ENCODE measurements at places on chromosomes 16 and 17.

- peak; percentile 61 for DNase-seq
These were observed 9.9 kb downstream of the ZFP90 start for GRCh38 chr16:68548947-68549346.

GRCh38 chr17:4945176-4945943, 3.0 kb downstream of the PFN1 start:
- peak; percentile 61 for DNase-seq

- DNase-seq, result no peak
These were observed 59.7 kb upstream of the DNAJA2 start for GRCh38 chr16:47033176-47033575.

- no peak for DNase-seq
These were observed 82.4 kb downstream of the GOSR1 start for GRCh38 chr17:30559656-30560055.

GRCh38 chr16:4351880-4352279, 759 bp upstream of the PAM16 start:
- DNase-seq, result no peak

GRCh38 chr17:77286641-77287431, 146.1 kb downstream of the SEC14L1 start:
- DNase-seq, result no peak

- no peak for DNase-seq
These were observed 12.0 kb downstream of the ARHGEF15 start for GRCh38 chr17:8322061-8322460.

DNA sequence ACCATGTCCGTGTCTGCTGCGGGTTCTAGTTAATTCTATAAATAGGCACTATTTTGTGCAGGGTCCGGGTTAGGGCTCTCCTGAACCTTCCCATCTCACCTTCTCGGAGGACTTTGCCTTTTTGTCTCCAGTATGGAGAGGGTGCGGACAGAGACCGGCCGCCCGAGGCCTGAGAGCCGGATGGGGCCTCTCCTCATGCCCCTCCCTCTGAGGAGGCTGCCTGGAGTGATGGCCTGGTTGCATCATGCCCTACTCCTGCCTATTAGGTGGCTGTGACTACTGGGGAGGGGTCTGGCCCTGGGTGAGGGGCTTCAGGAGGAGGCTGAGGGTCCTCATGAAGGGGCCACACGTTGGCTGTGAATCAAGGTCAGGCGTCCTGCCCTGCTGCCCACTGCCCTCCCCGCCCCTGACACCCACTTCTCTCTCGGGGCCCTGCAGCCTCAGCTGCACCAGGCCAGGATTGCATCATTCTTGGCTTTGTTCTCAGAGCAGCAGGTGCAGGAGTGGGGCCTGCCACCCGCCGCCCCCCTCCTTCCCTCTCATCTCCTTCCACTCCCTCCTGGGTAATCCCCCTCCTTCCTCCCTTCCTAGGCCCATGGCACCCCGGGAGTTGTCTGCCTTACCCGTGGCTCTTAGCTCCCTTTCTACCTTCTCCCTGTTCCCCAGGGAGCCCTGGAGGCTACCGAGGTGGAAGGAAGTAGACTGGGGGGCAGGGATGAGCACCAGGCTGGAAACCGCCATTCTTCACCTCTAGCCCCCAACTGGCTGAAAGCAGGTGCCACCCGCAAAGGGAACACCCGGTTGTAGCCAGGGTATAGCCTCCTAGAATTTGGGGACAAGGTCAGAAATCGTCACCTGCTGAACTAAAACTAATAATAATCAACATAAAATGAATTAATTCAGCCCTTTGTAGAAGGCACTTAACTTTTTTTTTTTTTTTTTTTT, 12.7 kb upstream of the ARHGAP23 start:
- DNase-seq, result no peak

All from central memory CD4-positive, alpha-beta T cell (primary cell).